Posterior vena cava (tissue), 2 donors: ENCODE measurements at places on chromosomes 11 and 22. TPM values are rescaled to one million over a fixed set of nuclear protein-coding genes. Genes with fewer than 3 reads are reported as not detected.

Gene PTPN5
- total RNA-seq = 0.93 TPM

Gene LRRC4C
- total RNA-seq = 0.48 TPM

Gene PLAAT5
- total RNA-seq = 3.2 TPM

GRCh38 chr22:46484156-46484860 is 53.1 kb downstream of the CELSR1 start:
- DNase-seq = no peak

GRCh38 chr11:105162506-105162905 is 22.9 kb upstream of the CARD18 start:
- DNase-seq = no peak

GRCh38 chr11:22668005-22668796 is 1.8 kb downstream of the GAS2 start:
- DNase-seq = no peak

- DNase-seq = no peak
These were observed 9.4 kb upstream of the SAMM50 start for GRCh38 chr22:43945632-43946383.

DNA sequence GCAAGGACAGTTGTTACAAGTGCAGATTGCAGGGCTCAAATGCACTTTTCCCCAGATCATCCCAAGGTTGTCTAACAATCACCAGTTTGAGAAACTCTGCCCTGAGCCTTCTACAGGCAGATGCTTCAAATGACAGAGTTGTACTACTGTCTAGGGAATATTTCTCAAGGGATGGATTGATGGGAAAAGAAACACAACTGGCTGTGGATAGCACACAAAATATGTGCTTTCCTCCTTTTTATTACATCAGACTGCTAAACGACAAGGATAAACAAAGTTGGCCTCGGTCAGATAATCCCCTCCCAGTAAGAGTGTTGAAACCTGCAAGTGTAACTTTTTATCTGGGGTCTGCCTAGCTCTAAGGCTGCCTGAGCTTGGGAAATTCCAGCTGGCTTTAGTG is 46.6 kb upstream of the SORL1-AS1 start:
- DNase-seq = no peak

- no peak for DNase-seq
These were observed 7.3 kb downstream of the KCNE3 start for GRCh38 chr11:74460065-74460464.

- DNase-seq = no peak
These were observed 14.4 kb upstream of the TPCN2 start for GRCh38 chr11:69034123-69034867.

- DNase-seq = no peak
These were observed 136.2 kb downstream of the LDLRAD3 start for GRCh38 chr11:36079878-36080675.
